GM03348 (cell line): ENCODE measurements at places on chromosomes 1 and 21.

- no peak for DNase-seq
Measured at GRCh38 chr1:222739929-222740328, 2.9 kb downstream of the FAM177B start.

DNA sequence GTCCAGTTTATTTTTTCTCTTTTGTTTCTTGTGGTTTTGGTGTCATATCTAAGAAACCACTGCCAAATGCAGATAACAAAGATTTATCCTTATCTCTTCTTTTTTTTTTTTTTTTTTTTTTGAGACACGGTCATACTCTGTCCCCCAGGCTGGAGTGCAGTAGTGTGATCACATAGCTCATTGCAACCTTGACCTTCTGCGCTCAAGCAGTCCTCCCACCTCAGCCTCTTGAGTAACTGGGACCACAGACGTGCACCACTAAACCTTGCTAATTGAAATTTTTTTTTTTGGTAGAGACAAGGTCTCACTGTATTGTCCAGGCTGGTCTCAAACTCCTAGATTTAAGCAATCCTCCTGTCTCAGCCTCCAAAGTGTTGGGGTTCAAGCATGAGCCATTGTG lies 8.9 kb downstream of the SLC66A1 start:
- DNase-seq: no peak

DNA sequence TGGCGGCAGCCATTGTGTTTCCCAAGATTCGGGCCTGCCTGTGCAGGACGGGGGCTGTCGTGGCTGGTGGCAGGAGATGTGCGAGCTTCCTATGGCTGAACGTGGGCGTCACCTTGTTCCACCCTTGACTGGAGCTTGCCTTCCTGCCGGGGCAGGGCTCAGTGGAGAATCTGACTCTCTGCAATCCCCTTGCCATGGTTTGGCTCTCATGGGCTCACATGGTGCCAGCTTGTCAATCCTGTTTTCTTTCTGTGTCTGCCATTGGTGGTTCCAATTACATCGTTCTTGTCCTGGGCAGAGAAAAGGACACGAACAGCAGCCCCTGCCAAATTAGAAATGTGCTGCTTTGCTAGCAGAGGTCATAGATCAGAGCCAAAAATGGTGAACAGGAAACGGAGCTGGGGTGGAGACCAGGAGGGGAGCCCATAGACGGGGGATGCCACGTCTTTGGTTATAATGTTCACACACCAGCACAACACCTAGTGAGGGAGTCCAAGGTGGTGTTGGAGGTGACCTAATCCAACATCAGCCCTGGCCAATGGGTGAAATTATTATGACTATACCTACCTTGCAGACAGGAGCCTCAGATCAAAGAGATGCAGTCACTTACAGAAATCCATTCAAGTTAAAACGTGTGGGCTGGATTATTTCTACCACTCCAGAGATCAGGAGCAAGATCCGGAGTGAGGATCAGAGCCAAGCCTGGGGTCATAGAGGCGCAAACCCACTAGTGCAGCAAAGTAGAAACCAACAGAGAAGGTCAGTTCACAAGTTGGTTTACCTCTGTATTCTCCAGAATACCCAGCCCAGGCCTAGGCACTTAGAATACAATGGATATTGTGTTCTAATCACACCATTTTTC lies 253.1 kb downstream of the SIPA1L2 start:
- DNase-seq: no peak

- peak; percentile 57 for DNase-seq
Measured at GRCh38 chr1:232988572-232989040, 38.2 kb downstream of the NTPCR start.

DNA sequence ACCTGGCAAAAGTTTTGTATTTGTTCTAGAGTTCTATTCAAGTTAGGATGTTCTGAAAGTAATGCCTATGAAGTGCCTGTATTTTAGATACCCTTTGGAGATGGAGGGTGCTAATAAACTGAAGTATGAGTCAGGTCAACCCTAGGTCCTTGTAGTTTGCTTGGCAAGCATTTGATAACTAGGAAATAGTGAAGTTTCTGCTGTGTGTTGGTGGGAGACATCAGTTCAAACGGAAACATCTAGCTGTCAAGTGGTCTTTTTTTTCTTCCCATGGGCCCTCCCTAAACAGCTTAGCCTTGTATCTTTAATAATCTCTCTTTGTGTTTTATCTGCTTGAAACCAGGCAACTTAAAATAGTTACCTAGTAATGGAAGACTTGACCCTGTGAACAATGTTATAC lies 4.5 kb downstream of the MRPS6 start:
- DNase-seq: no peak

GRCh38 chr1:86503406-86504136 lies 34.8 kb downstream of the CLCA1 start:
- DNase-seq: no peak

GRCh38 chr1:41920658-41921057 lies 1.9 kb upstream of the HIVEP3 start:
- no peak for DNase-seq

GRCh38 chr1:180898441-180899219 lies 14.1 kb upstream of the KIAA1614 start:
- peak; percentile 76 for DNase-seq

DNA sequence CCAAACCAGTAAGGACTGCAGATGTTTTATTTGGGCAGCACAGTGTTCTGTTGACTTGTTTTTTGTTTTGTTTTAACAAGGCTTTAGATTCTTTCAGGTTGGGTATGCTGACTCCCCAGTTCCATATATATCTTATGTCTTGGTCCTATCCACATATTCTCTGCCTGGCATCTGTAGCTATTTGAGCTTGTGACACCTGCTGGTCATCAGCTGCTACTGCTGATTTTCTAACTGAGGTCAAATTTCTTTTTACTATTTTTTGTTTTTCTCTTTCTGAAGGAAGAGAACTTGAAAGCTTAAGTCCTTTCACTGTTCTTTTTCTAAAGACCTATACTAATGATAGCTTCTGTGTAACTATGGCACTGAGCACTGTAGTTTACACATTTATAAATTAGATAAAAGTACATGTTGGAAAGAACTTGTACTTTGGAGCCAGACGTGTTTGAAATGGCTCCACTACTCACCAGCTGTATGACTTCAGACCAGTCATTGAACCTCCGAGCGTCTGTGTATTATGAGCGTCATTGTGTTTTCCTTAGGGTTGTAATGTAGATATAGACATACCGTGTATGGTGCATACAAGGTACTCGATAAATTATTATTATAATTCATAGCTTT lies 109.4 kb downstream of the NRDC start:
- peak; percentile 77 for DNase-seq

- no peak for DNase-seq
Measured at GRCh38 chr1:39326836-39327235, 122.3 kb downstream of the MACF1 start.

DNA sequence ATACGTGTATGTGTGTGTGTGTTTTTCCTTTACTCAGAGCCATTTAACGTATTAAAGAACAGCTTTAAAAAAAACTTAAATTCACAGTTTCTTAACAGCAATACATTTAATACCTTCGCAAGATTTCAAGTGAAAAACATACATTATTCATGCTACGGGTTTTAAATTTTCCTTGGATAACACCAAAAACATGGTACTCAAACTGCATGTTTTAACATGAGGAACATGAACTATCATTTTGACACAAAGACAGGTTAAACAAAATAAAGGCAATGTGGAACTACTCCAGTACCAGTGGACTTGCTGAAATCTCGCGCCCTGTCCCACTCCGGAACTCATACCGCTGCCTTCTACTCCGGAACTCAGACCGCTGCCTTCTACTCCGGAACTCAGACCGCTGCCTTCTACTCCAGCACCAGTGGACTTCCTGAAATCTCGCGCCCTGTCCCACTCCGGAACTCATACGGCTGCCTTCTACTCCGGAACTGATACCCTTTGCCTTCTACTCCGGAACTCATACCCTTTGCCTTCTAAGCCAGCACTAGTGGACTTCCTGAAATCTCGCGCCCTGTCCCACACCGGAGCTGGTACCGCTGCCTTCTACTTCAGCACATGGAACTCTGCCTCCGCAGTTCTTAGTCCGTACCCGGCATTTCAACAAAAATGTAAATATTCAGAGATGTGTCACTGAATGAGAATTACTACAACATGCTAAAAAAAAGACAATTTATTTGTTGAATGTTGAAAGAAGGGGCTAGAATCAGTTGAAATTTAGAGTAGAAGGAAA lies 148.6 kb downstream of the NCAM2 start:
- DNase-seq: no peak

DNA sequence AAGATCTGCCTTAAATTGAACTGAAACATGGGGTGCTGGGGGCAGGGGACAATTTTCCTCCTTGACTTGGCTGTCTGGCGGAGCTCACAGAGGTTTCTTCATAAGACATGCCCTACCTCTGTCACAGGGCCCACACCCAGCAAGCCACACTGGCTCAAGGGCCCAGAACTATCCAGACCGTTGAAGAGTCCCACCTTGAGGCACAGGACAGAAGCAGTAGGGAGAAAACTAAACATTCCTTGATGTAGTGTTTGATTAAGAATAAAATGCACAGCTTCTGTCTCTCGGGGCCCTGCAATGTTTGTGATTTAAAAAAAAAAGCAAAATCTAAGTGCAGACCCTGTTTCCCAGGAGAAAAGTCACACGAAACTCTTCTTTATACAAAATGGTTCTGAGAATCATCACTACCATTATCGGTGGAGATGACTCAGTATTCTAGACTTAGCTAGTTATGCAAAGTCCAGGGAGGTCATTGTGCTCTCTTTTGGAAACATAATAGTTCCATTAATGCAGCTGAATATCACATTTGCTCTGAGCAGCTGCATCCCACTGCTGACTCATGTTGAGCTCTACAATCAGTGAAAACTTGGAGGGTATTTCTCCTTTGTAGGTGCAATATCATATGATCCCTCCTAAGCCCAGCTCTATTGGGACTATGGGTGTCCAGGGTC lies 53.6 kb upstream of the DIRAS3 start:
- DNase-seq: peak; percentile 11

DNA sequence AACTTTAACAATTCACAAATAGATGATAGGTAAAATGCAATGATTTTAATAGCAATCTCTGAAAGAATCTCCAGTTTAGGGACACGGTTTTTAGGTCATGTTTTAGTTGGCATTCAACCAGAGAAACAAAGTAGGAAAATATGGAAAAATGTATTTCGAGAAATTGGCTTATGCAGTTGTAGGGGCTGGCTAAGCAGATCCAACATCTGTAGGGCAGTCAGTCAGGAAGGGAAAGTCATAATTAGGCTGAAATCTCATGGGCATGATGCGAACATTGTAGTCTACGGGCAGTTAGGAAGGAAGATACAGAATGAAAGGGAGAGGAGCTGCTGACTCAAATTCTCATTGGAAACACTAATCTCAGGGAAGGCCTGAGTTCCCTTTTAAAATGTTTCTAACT lies 1276.0 kb upstream of the ADGRL4 start:
- no peak for DNase-seq

DNA sequence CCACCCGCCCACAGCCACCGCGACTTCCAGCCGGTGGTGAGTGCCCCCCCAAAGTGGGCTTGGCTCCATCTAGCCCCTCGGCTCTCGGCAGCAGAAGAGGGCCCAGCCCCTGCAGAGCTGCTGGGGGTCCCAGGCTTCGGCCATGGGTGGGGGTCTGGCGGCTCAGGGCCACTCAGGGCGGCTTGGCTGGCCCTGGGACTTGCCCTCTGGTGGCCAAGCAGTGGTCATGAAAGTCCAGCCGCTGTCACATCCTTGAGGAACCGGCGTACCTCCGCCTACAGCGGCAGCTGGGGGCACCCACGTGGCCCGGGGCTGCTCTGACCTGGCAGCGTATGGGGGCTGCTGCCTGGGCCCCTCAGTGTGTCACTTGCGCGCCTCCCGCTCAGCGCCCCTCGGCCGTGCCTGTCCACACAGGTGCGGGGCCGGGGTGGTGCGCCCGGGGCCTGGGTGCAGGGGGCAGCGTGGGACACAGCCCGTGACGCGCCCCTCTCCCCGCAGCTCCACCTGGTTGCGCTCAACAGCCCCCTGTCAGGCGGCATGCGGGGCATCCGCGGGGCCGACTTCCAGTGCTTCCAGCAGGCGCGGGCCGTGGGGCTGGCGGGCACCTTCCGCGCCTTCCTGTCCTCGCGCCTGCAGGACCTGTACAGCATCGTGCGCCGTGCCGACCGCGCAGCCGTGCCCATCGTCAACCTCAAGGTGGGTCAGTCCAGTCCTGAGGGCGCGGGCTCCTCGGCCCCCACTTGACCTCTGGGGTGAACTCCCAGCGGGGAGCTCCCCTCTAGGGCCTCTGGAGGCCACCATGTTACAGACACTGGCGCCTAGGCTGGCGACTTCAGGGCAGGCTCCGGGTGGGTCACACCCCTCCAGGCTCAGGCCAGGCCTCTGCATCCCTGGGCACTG lies 32.4 kb downstream of the SLC19A1 start:
- no peak for DNase-seq

- DNase-seq: no peak
Measured at GRCh38 chr1:215043401-215043800, 39.1 kb upstream of the KCNK2 start.

DNA sequence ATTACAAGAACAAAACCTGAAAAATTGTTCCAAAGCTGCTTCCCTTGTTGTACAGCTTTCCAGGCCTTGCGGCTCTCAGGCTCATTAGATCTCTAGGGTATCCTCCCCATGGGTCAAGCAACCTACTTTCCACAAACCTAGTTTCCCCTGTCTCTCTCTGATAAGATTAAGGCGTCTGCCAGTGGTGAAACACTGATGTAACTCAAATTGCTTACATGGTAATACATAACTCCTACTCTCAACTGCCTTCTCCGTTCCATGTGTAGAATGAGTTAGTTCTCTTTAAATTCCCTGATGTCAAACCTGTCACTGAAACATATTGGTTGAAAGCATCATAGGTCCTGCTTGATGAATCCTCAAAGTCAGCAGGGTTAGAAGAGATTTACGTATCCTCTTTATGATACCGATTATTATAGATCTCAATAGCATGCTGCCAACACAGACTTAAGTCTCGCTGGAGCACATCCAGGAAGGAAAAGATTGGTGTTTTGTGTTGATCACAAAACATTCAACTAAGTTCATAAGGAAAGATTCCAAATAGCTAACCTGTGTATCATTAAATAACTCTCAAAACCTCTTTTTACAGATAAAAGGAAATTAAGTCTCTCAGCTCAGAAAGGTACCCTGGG lies 10.6 kb downstream of the PPP1R15B start:
- DNase-seq: no peak

DNA sequence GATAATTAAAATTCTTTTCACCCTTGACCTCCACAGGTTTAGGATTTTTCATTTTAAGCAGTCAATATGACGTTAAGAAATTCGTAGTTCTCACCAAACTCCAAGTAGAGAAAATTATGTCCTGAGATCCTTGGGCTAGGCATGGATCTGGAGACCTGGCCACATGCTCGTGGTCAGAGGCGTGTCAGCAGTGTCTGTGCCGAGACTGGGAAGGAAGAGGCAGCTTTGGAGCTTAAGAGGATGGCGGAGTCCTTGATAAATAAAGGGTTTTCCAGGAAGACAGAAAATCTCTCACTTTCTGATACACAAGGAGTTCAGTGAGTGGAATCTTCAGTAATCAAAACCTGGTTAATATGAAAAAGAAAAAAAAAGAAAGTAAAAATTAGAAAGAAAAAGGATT lies 17.0 kb downstream of the RHOU start:
- no peak for DNase-seq

- DNase-seq: peak; percentile 34
Measured at GRCh38 chr1:155022136-155022926, 11.2 kb downstream of the DCST2 start.
